ENCODE measurements at places on chromosomes 16 and 17.

DNA sequence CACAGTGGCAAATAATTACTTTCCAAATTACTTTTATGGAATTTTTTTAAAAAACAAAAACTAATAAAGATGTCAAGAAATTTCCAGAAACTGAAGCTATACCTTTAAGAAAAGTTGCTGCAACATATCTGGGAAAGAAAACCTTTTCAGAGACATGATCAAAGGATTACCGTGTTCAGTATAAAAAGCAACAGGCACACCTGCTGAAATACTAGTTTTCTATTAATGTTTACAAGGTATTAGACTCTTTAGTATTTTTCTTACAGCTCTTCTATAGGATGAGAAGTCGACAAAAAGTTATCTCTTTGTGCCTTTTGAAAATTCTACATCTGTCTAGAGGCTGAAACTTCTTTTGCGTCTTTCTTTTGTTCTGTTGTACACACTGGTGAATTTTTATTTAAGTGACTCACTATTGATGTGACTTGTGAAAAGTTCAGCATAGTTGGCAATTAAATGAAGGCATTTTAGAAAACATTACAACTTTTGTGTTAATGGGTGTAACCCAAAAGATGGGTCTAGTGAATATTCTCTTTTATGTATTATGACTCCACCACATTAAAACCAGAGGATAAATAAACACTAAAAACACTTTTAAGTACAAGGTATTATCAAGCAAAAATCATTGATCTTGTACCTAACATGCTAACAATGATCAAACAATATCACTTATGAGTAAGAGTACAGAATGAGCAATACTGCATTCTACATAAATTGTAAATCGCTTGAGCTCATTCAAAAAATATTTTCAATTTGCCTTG lies 23.8 kb downstream of the NACA2 start:
- DNase-seq: no peak

GRCh38 chr17:17883801-17884200 lies 47.0 kb upstream of the SREBF1 start:
- no peak for DNase-seq

DNA sequence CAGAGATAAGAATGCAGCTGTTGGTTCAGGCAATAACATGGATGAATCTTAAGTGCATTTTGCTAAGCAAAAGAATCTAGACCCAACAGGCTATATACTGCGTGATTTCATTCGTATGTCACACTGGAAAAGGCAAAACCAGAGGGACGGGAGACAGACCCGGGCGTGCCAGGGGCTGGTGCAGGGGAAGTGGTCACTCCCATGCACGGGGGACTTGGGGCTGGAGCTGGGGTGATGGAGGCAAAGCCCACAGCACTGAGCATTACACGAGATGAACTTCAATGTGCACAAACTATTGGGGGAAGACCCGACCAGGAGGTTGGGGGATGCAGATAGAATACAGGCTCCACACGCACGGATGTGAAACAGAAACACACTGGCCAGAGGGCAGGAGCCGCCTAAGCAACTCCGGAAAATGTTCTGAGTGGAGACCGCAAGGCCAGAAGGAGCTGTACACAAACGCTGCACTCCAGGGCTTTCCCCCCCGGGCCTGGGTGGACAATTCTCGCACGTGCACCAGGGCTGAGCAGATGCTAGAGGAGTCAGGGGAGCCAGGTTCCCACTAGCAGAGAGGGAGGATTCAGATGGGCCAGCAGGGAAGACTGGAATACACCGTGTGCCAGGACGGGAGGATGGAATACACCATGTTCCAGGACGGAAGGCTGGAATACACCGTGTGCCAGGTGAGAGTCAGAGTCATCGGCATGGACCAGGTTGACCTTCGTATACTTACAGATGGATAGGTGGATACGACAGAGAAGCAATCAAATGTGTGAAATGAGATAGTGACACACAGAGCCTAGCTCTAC lies 11.3 kb downstream of the LMF1 start:
- no peak for DNase-seq

DNA sequence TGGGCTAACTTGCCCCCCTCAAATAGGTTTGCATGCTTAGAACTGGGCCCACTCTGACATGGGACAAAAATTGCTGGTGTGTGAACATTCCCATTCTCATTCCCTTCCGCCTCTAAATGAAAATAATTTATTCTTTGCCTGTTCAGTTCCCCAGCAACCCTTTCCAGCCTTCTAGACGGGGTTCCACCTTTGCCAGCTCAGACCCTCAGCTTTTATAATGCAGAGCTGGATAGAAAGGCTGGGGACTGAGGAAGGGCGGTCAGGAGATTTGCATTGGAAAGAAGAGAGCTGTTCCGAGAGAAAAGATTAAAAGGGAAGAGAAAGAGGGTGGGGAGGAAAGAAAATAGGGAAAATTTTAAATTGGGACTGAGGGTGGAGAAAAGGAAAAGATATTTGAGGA lies 151.1 kb upstream of the WSCD1 start:
- DNase-seq: no peak

DNA sequence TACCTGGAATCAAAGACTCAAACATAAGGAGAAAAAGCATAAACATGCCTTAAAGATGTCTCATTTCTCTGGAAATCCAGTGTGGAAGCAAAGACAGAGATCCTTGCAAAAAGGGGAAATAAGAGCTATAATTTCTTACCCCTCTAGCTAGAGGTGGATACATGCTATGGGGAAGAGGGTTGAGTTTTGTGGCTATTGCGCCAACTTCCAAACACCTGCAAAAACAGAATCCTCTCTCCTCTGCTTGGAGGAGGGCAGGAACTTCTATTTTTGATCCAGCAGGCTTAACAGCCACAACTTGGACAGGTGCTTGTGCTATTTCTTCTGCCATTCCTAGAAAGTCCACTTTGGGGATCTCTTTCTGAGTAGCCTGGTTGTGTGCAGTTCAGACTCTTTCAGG lies 21.5 kb upstream of the NUDT7 start:
- no peak for DNase-seq

GRCh38 chr16:50497592-50497991 lies 50.6 kb upstream of the NKD1 start:
- peak; percentile 51 for DNase-seq

- peak; percentile 26 for DNase-seq
Observed at GRCh38 chr17:181245-182049, at the start of gene DOC2B. TSS of gene DOC2B (minus strand) at chr17:181650. CDS start at chr17:181479, 171 bp downstream.

DNA sequence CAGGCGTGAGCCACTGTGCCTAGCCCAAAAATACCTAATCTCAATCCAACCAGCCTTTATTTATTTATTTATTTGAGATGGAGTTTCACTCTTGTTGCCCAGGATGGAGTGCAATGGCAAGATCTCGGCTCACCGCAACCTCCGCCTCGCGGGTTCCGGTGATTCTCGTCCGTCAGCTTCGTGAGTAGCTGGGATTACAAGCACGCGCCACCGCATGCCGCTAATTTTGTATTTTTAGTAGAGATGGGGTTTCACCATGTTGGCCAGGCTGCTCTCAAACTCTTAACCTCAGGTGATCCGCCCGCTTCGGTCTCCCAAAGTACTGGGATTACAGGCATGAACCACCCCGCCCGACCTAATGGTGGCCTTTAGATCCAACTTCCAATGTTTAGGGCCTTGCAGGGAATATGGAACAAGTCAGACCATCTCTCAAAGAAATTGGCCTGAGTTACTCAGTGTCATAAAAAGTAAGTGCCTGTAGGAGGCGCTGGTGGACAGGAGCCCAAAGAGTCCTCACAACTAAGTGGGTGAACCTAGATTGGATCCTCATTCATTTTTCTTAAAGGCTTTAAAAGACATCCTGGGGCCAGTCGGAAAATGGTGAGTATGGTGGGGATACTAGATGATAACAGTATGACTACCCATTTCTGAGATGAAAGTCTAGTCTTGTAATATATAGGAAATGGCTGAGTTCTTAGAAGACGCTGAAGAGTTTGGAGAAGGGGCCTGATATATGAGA lies 4.6 kb downstream of the ZSCAN10 start:
- peak; percentile 69 for DNase-seq

GRCh38 chr17:45366691-45367090 lies 49.9 kb upstream of the MAP3K14 start:
- DNase-seq: no peak

DNA sequence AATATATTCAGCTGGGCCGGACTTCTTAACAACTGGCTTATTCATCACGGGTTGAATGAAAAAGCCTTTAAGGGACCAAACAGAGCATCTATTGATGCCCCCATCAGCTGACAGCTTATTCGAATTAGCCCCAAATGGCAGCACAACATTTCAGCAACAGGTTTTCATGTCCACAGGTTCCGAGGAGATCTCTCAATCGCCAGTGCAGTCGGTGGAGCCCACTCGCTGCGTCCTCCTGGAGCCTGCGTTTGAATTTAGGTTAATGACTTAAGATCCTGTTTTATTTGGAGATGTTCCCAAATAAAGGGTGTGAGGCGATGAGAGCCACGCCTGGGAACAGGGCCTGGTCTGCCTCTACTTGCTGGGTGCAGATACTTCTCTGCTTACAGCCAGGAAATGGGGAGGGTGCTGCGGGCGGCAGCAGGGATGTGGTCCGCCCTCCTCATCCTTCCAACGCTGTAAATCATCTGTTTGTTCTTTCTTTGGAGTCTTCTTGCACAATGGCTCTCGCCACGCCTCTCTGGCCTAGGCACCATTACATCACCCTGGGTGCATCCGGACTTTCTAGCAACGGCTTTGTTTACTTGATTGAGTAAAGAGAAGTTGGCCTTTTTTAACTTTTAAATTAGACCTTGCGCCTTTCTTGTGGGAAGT lies 22.6 kb downstream of the NDE1 start:
- peak; percentile 99 for DNase-seq
